A549 treated with Hydrocortisone at 1 μM for 4 hours (cell line): ENCODE measurements at places on chromosomes 1 and 21. TPM values are rescaled to one million over a fixed set of nuclear protein-coding genes. Genes with fewer than 3 reads are reported as not detected.

ZNF648 gene
- total RNA-seq, result not detected in 5 replicates

PPIAL4G gene
- total RNA-seq, result not detected in 5 replicates

ANGPTL3 gene
- not detected in 5 replicates for total RNA-seq

RGS18 gene
- not detected in 5 replicates for total RNA-seq

LHX8 gene
- 0.69 to 1.3 TPM (median 1.3 TPM) in 5 replicates for total RNA-seq

PADI4 gene
- not detected in 5 replicates for total RNA-seq

C4BPB gene
- total RNA-seq, result 1.1 to 2.2 TPM (median 1.4 TPM) in 5 replicates

LCA5L gene
- 1.3 to 1.8 TPM (median 1.6 TPM) in 5 replicates for total RNA-seq

RNU1-3 gene
- total RNA-seq, result 6.1 to 30.4 TPM (median 9.0 TPM) in 3 of 5 replicates, not detected in the others

SPRR2G gene
- total RNA-seq, result not detected in 5 replicates

PLA2G2C gene
- not detected in 5 replicates for total RNA-seq

TRIM62 gene
- total RNA-seq, result 2.0 to 2.3 TPM (median 2.2 TPM) in 5 replicates

SLC22A15 gene
- total RNA-seq, result 0.57 to 1.0 TPM (median 0.71 TPM) in 5 replicates

MAN1C1 gene
- total RNA-seq, result 0.35 to 0.77 TPM (median 0.44 TPM) in 5 replicates

AMY1C gene
- not detected in 5 replicates for total RNA-seq

BRINP2 gene
- 0.13 to 0.32 TPM (median 0.15 TPM) in 5 replicates for total RNA-seq

IGFN1 gene
- total RNA-seq, result 0.49 to 0.74 TPM (median 0.55 TPM) in 5 replicates

GBP7 gene
- total RNA-seq, result not detected in 5 replicates
